Activated CD4-positive, alpha-beta T cell treated with anti-CD3 and anti-CD28 coated beads, Interleukin-2, amount 10 ng/mL, durations not matched to agents 7 days and 5 days (primary cell): ENCODE measurements at places on chromosomes 4 and X.
A peak's percentile ranks its signal among the peaks of the same experiment; 100 is the strongest.

DNA sequence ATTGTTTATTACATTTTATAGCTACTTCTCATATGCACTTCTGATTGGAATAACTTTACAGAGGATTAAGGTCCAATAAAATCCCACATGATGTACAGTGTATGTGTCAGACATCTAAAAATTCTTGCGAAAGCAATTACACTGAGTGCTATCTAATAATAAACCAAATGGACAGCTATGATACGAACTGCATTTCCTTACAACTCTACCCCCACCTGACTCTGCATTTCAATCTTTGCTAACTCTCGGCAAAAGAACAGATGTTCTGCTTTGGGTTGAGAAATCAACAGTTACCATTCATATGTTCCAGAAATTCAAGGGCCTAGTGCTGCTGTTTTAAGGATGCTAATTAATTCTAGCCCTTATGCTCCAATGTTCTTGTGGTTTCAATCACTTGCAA is 287.9 kb upstream of the NOCT start:
- H3K36me3 ChIP-seq: no peaks in the 10 kb centered on the region
- peaks cover 4% of the 10 kb centered on the region for H3K27me3 ChIP-seq
- no peak for DNase-seq
- no peak overlapping the region for H3K27ac ChIP-seq
- no peaks in the 10 kb centered on the region for H3K4me1 ChIP-seq

DNA sequence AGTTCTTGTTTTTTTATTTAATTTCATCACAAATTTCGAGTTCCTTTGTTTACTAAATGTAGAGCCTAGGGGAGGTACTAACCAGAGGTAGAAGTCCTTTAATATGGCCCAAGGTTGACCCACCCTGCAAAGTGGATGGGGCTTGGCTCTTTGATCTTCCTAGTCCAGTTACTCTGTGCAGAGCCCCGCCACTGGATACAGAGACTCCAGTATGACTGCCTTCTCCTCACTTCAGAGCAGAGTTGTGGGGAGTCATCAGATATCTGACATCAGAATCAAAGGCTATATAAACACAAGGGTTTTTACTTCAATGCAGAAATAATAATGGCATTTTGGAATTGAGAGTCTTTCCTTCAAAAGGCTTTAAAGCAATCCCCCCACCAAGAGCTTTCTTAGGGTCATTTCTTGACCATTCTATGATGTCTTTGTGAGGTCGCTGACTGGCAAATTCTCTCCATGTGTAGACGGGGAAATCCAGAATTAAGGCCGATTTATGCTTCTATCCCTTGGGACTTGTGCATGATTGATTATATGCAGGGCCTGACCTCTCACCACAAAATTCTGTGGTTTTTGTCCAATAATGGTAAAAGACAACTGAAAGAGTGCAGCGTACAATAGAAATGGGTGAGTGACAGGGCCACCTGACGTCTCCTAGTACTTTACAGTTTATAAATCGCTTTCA is 88.3 kb upstream of the CITED1 start:
- no peaks in the 10 kb centered on the region for H3K4me1 ChIP-seq
- H3K36me3 ChIP-seq: no peaks in the 10 kb centered on the region
- no peak overlapping the region for H3K27ac ChIP-seq
- H3K27me3 ChIP-seq: no peaks in the 10 kb centered on the region
- no peak for DNase-seq
- H3K4me3 ChIP-seq: no peak overlapping the region

- H3K27me3 ChIP-seq: no peaks in the 10 kb centered on the region
- DNase-seq: no peak
- no peak overlapping the region for H3K27ac ChIP-seq
- no peaks in the 10 kb centered on the region for H3K36me3 ChIP-seq
- no peaks in the 10 kb centered on the region for H3K4me1 ChIP-seq
Measured at GRCh38 chrX:142978130-142978684, 47.5 kb upstream of the SPANXN4 start.

GRCh38 chrX:119118780-119119395 is 8.7 kb downstream of the KIAA1210 start:
- H3K4me1 ChIP-seq: no peaks in the 10 kb centered on the region
- no peak overlapping the region for H3K4me3 ChIP-seq
- no peaks in the 10 kb centered on the region for H3K27me3 ChIP-seq
- no peak overlapping the region for H3K27ac ChIP-seq
- peak; percentile 49 for DNase-seq

DNA sequence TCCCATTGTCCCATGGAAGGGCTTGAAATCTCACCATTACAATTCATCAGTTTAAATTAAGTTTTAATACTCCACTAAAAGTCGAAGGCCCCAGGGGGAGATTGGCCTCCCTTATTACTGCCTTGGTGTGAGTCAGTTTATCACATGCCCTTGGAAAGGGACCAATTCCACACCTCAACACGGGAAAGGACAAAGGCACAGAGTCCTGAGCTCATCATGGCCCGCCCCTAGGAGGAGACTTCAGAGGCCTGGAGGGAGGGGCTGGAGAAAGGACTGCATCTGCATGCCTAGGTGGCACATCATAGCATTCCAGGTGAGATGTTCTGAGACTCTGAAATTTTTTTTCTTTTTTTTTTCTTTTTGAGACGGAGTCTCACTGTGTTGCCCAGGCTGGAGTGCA is 2.8 kb upstream of the SEL1L3 start:
- H3K27me3 ChIP-seq: no peaks in the 10 kb centered on the region
- H3K27ac ChIP-seq: no peak overlapping the region
- H3K36me3 ChIP-seq: peaks cover 7% of the 10 kb centered on the region

DNA sequence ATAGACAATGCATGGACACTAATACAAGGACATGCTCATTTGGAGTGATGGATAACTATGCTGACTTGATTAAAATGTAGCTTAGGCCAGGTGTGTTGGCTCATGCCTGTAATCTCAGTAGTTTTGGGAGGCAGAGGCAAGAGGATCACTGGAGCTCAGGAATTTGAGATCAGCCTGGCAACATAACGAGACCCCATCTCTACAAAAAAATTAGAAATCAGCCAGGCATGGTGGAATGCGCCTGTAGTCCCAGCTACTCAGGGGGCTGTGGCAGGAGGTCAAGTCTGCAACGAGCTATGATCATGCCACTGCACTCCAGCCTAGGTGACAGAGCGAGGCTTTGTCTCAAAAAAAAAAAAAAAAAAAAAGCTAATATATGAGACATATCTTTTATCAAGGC is 196.3 kb downstream of the FBXW7 start:
- H3K4me3 ChIP-seq: no peak overlapping the region
- no peaks in the 10 kb centered on the region for H3K4me1 ChIP-seq
- H3K27ac ChIP-seq: no peak overlapping the region
- no peaks in the 10 kb centered on the region for H3K27me3 ChIP-seq
- no peak for DNase-seq

- no peak overlapping the region for H3K27ac ChIP-seq
- H3K4me1 ChIP-seq: peaks cover 7% of the 10 kb centered on the region
- no peaks in the 10 kb centered on the region for H3K27me3 ChIP-seq
- DNase-seq: no peak
- H3K4me3 ChIP-seq: no peak overlapping the region
Measured at GRCh38 chrX:147875866-147876596, 35.7 kb upstream of the FMR1 start.

DNA sequence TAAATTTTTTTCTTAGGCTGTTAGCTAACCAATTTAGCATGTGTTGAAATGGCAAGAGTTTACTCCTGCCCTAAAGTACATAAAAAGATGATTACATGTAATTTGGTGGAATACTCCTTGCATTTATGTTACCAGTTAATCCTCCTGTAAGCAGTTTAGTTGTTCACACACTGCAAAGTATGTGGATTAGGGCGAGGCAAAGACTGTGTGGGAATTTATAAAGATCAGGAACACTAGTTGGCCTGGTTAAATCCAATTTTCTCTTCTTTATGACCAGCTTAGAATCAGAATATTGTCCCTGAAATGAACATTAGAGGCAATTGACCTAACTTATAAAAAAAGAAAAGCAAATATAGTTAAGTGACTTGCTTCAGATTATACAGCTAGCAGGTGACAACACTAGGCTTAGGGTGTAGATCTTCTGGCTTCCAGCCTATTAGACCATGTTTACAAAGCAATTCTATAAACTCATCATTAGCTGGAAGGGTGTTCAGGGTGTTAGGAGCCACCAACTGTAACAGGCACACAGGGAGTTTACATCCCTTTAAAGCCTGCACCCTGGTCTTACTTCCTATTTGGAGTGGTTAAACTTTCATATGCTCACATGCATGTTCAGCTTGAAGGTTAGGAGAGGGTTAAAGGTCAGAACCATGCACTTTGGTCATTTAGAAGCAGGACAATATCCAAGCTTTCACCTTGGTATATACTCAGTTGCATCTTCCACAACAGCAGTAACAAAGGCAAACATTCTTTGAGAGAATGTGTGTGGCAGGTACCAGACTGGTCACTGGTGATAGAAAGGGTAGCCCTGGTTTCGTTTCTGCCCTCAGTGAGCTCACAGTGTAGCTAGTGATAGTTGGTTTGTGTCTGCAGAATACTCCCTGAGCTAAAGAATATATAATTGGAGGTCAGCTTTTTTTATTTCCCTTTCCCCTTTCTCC is 72.6 kb downstream of the GC start:
- no peaks in the 10 kb centered on the region for H3K36me3 ChIP-seq
- H3K4me3 ChIP-seq: no peak overlapping the region
- H3K4me1 ChIP-seq: no peaks in the 10 kb centered on the region
- DNase-seq: no peak
- H3K27ac ChIP-seq: no peak overlapping the region
- H3K27me3 ChIP-seq: peaks cover 2% of the 10 kb centered on the region

- no peaks in the 10 kb centered on the region for H3K4me1 ChIP-seq
- H3K27me3 ChIP-seq: no peaks in the 10 kb centered on the region
- H3K4me3 ChIP-seq: no peak overlapping the region
- no peak overlapping the region for H3K27ac ChIP-seq
Measured at GRCh38 chr4:103947617-103948016, 227.8 kb upstream of the TACR3 start.

GRCh38 chr4:30948653-30949052 is 228.5 kb downstream of the PCDH7 start:
- H3K4me1 ChIP-seq: no peaks in the 10 kb centered on the region
- no peak overlapping the region for H3K27ac ChIP-seq
- no peaks in the 10 kb centered on the region for H3K27me3 ChIP-seq
- H3K36me3 ChIP-seq: no peaks in the 10 kb centered on the region

GRCh38 chr4:6444582-6444981 is 27.8 kb downstream of the PPP2R2C start:
- H3K36me3 ChIP-seq: no peaks in the 10 kb centered on the region

DNA sequence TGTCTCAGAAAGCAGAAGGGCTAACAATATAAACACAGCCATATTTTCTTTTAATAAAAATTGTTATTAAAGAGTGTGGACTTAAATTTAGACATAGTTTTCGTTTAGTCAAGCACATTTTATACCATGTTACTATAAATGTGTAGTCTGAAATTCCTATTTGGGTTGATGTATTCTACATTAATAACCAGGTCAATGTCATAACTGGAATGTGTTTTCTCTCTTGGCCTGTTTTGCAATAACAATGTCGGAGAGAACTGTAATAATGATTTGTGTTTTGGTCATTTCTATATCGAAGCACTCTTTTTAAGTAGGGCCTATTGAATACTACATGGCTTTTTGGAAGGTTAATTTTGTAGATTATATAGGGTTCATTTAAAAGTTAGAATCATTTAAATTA is 5.5 kb downstream of the USO1 start:
- H3K27ac ChIP-seq: no peak overlapping the region
- H3K4me3 ChIP-seq: no peak overlapping the region
- peaks cover 36% of the 10 kb centered on the region for H3K4me1 ChIP-seq
- peaks cover 25% of the 10 kb centered on the region for H3K36me3 ChIP-seq

DNA sequence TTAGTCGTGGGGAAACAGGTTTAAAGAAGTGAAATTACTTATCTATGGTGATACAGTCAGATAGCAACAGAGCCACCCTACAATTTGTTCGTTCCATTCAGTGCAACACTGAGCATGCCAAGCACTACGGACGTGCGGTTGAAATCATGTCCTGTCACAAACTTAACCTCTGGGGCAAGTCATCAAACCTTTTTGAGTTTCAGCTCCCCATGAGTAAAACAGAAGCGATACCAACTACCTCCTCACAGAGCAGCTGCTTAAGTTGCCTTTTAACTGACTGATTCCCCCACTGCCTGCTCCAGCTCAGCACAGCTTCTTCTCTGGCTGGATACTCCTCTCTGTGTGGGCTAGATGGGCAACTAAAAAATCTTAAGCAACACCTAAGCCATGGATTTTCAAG is 36.0 kb downstream of the LHFPL1 start:
- H3K4me1 ChIP-seq: peaks cover 11% of the 10 kb centered on the region
- no peaks in the 10 kb centered on the region for H3K27me3 ChIP-seq
- DNase-seq: no peak
- H3K27ac ChIP-seq: no peak overlapping the region
- no peak overlapping the region for H3K4me3 ChIP-seq

- no peak for DNase-seq
- H3K36me3 ChIP-seq: no peaks in the 10 kb centered on the region
- H3K4me1 ChIP-seq: peaks cover 9% of the 10 kb centered on the region
- no peak overlapping the region for H3K4me3 ChIP-seq
- H3K27ac ChIP-seq: no peak overlapping the region
Measured at GRCh38 chr4:10640561-10641201, 43.9 kb downstream of the CLNK start.

DNA sequence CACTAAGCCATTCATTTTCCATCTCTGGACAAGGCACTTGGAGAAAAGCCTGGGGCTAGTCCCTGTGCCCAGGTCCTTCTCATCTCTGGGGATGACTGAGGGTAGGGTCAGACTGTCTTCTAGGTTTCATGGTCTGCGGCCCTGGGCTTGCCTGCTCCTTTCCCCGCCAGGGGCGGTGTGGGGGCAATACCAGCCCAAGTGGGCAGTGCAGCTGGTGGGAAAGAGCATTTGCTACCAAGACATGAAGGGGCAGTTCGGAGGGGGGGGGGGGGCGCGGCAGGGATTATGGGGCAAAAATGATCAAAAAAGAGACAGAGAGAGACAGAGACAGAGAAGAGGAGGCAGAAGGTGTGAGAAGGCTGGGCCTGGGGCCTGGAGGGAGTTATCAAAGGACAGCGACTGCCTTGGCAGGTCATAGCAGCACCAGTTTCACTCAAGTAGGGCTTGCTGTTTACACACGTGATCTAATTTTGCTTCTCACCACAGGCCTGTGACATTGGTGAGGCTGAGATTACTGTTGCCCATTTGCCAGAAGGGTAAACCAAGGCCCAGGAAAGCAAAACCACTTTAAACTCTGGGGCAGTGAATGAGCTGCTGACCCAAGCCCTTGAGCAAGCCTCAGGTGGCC is 56.1 kb downstream of the PJA1 start:
- H3K27ac ChIP-seq: no peak overlapping the region
- no peaks in the 10 kb centered on the region for H3K27me3 ChIP-seq
- no peaks in the 10 kb centered on the region for H3K36me3 ChIP-seq
- no peaks in the 10 kb centered on the region for H3K4me1 ChIP-seq
- H3K4me3 ChIP-seq: no peak overlapping the region

- H3K27me3 ChIP-seq: peaks cover 7% of the 10 kb centered on the region
- H3K27ac ChIP-seq: no peak overlapping the region
- no peaks in the 10 kb centered on the region for H3K36me3 ChIP-seq
- no peak overlapping the region for H3K4me3 ChIP-seq
- DNase-seq: no peak
- no peaks in the 10 kb centered on the region for H3K4me1 ChIP-seq
Measured at GRCh38 chr4:111792632-111793031, 352.6 kb upstream of the FAM241A start.
